Natural killer cell (primary cell): ENCODE measurements at places on chromosomes 3 and 15.

- DNase-seq, result peak; percentile 64
Observed at GRCh38 chr3:52446631-52447511, 2.0 kb upstream of the SEMA3G start.

- no peak for DNase-seq
Observed at GRCh38 chr3:187684880-187685279, 14.7 kb upstream of the SST start.

- DNase-seq, result no peak
Observed at GRCh38 chr3:34011171-34012101, 213.0 kb downstream of the PDCD6IP start.

GRCh38 chr3:9899289-9899791 lies 3.3 kb upstream of the IL17RE start:
- no peak for DNase-seq

DNA sequence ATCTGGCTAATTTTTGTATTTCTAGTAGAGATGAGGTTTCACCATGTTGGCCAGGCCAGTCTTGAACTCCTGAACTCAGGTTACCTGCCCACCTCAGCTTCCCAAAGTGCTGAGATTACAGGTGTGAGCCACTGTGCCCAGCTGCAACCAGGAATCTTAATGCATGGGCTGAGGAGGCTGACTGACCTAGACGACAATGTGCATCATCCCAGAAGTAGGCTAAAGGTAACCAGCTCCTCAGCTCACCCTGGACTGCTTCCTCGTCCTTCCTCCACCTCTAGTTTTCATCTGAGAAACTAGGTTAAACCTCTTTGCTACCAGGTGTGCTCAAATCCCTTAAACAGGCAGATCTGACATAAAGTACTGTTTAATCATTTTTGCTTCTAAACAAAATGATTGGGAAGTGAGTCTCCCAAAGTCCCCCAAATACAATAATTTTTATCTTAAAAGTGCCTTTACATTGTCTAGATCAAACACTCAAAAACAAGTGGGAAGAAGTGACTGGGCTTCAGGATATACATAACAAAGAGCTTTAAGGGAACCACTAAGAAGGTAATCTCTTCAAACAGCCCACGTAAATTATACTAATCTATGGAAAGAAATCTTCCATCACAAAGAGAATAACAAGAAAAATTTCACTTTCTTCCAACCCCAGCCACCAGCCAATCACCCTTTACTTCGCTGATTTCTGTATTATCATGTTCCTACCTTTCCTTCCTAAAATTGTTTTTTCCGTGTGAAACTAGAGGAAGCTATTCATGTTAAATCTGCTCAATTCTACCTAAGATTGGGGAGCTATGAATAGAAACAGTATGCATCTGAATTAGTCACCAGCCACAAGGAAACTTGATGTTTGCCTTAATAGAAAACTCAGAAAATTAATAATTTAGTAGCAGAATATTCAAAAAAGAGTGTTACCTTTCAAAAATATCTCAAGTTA lies 34.7 kb downstream of the IGF2BP2 start:
- no peak for DNase-seq

DNA sequence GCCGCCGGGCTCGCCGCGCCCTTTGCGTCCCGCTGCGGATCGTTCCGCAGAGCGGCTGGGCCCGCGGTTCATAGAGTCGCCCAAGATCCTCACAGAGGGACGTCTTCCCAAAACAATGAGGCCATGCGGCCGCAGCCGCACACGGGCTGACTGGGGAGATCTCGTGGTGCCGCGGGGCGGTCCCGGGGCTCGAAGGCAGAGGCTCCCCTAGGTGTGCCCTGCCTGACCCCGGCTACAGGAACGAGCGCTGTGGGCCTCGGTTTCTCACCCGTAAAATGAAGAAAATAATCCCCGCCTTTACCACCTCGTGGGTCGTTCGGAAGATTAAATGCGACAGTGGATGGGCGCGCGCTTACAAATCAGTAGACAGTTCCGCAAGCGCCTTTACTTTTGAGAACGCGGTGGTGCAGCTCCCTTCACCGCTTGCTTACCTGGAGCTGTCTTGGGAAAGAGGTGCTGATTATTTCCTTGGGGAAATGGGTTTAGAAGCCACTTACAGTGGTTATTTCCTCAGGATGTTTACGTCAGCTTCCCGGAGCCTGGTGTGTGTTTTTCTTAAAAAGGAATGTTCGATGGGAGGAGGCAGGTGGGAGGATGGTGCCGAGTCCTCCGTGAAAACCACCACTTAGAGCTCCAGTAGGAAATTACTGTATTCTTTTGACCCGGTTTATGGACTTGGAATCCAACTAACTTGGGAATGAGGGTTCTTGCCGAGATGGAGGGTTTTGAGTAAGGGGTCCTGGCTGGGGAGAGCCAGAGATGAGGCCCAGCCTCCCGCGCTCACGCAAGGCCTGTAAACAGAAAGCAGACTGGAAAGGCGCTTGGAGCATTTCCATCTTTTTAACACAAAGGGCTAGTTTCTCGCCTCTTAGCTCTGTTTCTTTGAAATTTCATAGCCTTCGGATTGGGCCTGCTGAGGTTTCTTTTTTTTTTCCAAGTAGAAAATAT lies 1.9 kb upstream of the MEX3B start:
- no peak for DNase-seq

GRCh38 chr3:48561045-48561736 lies 2.4 kb downstream of the UCN2 start:
- no peak for DNase-seq

DNA sequence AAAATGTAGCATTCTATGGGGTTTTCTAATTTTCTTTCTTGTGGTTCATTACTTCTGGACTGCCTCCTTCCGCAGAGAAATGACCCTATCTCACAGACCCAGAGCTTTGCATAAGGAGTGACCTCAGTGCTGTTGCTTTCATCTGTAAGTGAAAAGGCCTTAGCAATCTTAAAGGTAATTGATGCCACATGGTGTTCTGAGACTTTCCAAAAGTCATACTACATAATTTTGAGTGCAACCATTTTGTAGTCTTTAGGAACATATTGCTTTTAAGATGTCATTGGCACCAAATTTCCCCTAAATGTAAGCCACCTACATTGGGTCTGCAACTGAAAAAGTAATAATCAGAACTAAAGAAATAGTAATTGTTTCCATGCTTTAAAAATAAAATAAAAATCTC lies 9.2 kb upstream of the HHLA2 start:
- DNase-seq, result no peak

DNA sequence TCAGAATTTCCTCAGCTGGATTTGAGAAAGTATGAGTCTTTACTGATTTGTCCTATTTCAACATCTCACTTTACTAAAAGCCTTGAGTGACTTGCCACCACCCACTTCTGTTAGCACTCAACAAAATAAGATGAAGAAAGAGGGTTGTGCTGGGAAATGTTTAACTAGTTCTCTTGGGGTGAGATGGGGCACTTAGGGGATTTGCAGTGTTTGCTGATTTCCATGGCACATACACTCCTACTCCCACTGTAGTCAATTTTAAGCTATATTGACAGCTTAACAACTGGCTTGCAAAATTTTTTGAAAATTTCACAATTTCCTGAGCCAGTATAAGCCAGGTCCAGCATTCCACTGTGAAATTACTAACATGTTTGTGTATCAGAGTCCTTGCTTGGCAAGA lies 463.1 kb upstream of the ARHGEF26 start:
- no peak for DNase-seq

- no peak for DNase-seq
Observed at GRCh38 chr15:81376231-81376630, 2.2 kb upstream of the TMC3 start.

DNA sequence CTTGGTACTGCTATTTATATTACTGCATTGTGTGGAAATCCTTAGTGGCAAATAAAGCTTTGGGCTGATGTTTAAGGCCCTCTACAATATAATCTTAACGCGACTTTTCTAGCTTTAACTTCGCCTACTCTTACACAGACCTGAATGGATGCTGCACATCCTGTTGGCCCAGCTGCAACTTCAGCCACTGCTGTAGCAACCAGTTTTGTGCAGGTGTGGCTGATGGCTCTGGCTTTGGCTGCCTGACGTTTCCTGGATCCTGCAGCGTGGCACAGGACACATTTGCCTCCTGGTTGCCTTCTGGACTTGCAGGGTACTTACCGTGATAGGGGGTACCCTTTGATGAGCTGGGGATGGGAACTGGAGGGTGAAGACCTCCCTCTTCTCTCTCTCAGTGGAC lies 20.2 kb upstream of the ERICH6 start:
- no peak for DNase-seq

GRCh38 chr15:67745073-67746006 lies 80.0 kb upstream of the SKOR1 start:
- DNase-seq, result no peak

- no peak for DNase-seq
Observed at GRCh38 chr3:71121429-71122167, 461.9 kb downstream of the FOXP1 start.

DNA sequence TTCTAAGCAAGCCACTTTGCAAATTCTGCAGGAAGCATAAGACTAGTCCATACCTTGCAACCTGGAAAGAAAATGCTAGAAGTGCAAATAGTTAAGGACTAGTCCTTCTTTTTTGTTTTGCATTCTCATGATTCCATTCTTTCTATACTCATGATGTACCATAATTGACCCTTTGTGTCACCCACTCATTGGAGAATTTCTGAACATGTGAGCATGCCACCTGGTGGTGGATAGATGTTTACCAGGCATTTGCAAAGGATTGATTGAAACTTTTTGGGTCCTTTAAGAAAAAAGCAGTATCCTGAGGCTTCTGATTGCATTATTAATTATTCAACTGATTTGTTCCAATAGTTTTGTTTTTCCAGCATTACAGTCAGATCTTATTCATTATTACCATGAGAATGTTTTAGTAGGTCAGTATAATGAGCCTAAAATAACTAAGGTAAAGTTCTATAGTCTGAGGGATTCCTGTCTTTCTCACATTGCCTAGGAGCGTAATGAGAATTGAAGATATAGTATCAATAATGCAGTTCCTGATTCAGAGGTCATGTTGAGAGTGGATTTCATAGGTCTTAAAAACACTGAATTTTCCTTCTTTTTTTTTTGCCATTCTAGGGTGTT lies 20.2 kb upstream of the DIPK2A start:
- peak; percentile 66 for DNase-seq

DNA sequence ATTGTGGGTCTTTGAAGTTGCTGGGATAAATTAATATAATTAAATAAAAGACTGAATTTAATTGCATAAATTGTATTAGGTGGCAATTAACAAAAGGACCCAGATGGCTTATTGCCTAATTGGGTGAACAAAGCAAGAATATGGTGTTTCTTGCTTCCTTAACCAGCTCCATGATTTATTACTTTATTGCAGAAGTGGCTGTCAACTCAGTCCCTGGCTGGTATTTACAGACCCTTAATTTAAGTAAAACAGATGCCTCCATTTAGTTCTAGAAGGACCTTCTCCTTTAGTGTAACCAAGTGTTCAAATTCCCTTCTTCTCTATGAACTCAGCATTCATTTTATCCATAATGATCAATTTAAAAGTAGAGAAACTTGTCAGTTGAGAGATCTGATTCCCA lies 35.1 kb downstream of the DPH3 start:
- DNase-seq, result no peak

DNA sequence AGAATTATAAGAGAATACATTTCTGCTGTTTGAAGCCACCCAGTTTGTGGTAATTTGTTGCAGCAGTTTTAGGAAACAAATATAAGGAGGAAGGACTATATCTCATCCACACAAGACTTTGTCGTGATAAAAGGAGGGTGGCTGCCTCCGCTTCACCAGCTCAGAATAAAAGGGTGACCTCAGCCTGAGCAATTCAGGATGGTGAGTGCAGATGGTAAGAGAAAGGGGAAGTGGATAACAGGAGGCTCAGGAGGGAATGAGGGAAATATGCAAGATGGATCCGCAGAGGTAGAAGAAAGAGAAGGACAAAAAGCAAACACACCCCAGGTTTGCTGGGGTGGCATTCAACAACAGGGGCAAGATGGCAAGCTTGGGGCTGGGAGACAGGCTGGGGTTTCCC lies 108.1 kb upstream of the TNFAIP8L3 start:
- DNase-seq, result no peak

DNA sequence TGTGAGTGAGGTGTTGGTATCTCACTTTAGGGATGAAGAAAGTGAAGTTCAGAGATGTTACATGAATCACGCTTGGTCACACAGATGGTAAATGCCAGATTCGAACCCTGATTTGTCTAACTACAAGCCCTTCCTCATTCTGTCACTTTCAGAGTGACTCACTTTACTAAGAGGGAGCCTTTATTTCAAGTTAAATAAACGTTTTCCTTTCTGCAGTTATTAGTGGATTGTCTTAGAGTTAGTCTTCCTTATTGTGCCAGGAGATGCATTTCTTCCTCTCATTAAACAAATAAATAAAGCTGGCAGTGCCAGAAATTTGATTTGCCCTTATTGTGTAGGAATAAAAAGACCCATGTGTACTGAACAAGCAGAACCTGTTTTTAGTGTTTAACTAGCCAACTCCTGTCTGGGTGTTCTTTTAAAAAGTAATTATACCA lies 162.5 kb downstream of the AKAP13 start:
- DNase-seq, result no peak

DNA sequence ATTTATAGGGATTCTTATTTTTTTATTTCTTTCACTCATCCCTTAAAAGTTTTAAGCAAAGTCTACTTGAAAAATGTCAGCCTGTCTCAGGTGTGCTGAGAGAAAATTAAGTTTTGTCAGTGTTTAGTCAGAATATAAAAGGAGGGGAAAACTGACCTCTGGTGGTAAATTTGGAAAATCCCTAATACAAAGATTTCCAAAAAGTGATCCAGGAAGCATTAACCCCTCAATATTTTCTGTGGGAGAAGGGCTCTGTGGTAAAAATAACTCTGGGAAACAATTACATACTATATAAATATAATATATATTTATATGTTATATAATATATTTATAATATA lies 41.0 kb upstream of the FRMD4B start:
- no peak for DNase-seq

DNA sequence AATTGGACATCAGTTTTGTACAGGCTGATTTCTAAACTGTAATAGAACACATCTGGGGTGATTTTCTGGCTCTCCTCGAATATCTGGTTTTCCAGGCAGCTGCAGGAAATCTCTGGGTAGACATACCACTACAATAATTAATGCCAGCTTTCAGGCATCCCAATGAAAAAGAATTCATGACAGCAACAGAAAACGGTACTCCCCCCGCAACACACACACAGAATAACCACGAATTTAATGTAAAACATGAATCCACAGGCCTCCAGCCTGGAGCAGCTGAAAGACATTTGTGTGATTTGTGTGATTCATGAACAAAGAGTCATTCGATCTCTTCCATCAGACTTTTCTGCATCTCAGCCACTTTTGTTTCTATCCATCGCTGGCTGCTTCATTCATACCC lies 262.2 kb downstream of the MAGI1 start:
- DNase-seq, result no peak

DNA sequence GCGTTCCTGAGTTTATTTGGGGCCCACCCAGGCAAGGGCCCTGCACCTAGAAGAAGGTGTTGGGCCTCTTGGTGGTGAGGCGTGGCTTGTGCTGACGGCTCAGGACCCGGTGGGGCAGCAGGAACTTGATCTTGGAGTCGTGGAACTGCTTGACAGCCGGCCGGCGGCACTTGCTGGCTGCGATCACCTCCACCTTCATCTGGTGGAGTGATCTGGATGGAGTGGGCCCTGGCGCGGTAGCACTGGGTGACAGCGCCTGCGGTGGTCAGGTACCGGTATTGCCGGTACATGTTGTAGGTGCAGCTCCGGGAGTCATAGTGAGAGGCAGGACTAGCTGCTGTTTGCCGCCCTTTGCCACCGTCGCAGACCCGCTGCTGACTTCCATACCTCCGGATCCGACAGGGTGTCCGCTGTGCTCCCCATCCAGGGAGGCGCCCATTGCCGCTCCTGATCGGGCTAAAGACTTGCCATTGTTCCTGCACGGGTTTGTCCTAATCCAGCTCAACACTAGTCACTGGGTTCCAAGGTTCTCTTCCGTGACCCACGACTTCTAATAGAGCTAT lies 136.8 kb downstream of the ANO10 start:
- no peak for DNase-seq

- no peak for DNase-seq
Observed at GRCh38 chr3:100730524-100730923, 21.2 kb downstream of the TFG start.
